ENCODE measurements at places on chromosomes 13 and 19.

- no peak for DNase-seq
Observed at GRCh38 chr13:79692846-79693245, 211.9 kb downstream of the NDFIP2 start.

GRCh38 chr19:10089801-10090375, 3.8 kb downstream of the SHFL start:
- DNase-seq = no peak

DNA sequence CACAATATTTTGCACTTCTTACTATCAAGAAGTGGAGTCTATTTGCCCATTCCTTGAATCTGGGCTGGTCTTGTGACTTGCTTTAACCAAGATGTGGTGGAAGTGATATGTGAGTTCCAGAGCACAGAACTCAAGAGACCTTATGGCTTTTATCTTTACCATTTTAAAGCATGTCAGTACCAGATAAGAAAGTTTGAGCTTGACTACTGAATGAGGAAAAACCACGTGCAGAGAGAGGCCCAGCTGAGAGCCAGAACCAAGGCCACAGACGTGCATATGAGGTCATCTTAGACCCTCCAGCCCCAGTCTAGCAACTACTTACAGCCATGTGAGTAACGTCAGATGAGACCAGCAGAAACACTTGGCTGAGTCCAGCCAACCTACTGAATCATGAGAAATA, 6.3 kb upstream of the CDK8 start:
- DNase-seq = no peak

DNA sequence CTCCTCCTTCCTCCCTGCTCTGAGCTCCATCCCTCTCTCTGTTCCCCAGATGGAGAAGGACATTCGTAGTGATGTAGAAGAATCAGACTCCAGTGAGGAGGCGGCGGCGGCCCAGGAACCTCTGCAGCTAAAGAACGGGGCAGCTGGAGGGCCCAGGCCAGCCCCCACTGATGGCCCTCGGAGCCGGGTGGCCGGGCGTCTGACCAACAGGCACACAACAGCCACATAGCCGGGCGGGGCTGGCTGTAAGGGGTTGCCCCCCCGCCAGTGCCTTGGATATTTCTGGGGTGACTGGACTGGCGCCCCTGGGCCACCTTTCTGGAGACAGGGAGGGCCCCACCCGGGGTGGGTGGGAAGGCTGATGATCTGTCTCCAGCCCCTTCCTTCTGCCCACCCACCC, 46.3 kb downstream of the CD320 start:
- DNase-seq = no peak

DNA sequence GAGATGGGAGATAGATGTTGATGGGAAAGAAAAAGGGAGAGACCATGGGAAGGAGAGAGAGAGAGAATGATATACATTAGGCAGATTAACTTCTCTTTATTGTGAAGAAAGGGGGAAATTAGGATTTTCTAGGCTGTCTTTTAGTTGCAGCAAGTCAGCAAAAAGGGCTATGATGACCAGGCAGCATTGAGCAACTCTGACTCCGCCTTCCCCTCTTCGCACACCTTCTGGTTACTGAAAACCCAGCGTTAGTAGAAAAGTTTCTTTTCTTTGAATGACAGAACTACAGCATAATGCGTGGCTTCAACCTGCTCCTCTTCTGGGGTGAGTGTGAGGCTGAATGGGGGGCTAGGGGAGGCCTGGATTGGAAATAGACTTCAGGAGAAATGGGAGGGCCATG, at the start of gene ADGRE1:
ADGRE1 (plus strand) TSS at position 264 of the 400 bp plus-strand sequence; CDS start at position 294, 30 bp downstream.
- DNase-seq = peak; percentile 65

- DNase-seq = no peak
Observed at GRCh38 chr13:106565127-106565775, 2.7 kb downstream of the ARGLU1 start.

GRCh38 chr19:12034620-12035019, 859 bp downstream of the ZNF433 start:
- no peak for DNase-seq

- no peak for DNase-seq
Observed at GRCh38 chr19:4012092-4012974, 4.8 kb downstream of the PIAS4 start.

DNA sequence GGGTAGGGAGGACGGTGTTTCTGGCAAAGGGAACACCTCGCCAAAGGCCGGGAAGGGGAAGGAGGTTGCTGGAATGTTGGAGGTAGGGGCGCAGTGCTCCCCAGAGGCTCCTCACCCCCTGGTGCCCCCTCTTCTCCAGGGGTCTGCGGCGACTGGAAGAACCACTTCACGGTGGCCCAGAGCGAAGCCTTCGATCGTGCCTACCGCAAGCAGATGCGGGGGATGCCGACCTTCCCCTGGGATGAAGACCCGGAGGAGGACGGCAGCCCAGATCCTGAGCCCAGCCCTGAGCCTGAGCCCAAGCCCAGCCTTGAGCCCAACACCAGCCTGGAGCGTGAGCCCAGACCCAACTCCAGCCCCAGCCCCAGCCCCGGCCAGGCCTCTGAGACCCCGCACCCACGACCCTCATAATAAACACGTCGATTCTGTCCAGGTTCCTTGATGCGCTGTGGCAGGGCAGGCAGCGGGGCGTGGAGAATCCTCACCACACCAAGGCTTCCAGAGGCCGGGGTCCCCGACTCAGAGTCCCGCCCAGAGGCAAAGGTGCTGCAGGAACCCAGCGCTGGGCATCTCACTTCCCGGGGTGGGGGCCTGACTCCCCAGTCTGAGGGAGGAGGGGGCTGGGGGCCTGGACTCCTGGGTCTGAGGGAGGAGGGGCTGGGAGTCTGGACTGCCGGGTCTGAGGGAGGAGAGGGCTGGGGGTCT, 7.4 kb upstream of the SPACA4 start:
- DNase-seq = no peak

DNA sequence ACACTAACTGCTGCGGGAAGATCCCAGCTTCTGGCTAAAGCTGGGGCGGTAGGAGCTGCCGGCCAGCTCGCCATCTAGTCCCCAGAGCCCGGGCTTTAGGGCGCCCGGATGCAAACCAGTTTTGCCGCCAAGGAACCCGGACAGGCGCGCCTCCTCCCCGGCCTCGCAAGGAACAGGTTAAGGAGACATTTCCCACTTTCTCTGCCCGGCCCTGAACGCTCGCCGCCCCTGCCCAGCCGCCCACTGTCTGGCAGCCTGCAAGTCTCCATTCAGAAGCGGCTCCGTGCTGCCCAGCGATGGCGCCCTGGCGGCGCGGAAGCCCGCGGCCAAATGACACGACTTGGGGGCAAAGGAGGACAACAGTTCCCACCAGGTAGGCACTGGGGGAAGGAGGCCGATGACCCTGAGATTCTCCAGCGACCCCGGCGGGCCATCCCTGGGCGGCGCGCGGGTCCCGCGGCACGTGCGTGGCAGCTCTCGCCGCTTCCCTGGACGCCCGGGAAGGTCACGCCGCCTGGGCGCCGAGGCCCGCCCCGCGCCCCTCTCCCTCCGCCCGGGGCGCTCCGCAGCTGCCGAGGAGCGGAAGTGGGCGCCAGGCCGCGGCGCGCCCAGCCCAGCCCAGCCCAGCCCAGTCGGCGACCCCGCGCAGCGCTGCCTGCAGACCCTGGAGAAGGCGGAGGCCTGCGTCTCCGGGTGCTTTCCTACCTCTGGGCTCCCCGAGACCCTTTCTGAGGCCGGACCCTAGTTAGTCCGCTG, 42.2 kb upstream of the HNRNPA1L2 start:
- no peak for DNase-seq

- DNase-seq = no peak
Observed at GRCh38 chr19:29267701-29268100, 54.8 kb upstream of the UQCRFS1 start.

- DNase-seq = no peak
Observed at GRCh38 chr19:41551212-41551610, 24.8 kb upstream of the CEACAM21 start.

DNA sequence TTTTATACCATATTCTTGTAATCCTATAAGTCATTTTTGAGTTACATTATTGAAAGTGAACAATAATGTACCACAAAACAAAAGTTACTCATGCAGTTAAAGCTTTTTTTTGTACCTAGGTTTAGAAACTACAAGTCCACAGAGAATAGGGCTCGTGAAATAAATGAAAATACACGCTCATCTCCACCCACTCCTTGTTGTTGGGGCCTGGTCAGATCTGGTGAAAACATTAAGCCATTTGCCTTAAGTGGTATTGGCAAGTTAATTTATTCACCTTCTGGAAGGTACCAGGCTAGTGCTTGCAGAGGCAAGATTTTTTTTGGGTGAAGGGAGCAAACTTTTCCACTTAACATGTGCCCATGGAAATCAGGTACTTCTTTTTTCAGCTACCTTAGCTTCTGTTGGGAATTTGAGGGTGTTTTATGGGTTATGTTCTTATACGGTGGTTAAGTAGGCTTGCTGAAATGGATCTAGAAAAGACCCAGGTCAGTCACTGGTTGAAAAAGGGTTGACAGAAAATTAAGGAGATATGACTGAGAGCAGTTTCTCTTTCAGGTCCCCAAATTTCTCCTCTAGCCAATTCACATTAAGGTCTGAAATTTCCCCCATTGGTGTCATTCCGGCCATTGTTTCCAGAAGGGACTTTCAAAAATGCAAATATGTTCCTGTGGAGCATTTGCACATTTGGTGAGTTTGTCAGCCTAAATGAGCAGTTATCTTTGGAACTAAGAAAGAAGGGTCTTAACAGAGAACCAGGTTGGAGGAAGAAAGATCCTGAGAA, 143.3 kb downstream of the KCNRG start:
- DNase-seq = no peak

DNA sequence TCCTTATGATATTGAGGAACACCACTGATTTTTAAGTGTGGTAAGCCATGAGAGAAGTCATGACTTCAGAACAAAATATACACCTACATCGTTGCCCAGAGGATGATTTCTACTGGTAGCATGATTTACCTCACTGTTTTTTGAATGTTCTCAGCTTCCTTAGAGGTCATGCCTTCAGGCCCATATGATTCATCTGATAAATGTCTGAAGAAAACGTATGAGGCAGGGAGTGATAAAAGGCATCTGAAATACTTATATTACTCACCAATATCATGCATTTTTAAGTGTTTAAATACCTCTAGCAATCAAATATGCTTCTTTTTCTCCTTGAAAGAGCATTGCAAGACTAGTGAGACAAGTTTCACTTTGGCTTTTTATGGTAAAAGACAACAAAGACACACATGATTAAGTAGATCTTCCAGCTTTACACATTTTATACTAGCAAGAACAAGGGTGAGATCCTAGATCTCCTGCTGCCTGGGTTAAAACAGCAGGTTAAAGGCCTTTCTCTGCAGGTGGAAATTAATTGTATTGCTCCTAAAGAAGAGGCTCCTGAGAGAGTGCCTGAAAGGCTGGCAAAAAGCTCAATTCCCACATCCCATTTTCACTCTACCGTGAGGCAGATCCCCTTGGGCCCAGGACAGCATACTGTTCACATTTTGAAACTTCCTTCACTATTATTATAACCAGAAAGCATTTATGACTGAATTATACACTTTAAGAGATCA, 432.4 kb downstream of the SLITRK1 start:
- DNase-seq = no peak

DNA sequence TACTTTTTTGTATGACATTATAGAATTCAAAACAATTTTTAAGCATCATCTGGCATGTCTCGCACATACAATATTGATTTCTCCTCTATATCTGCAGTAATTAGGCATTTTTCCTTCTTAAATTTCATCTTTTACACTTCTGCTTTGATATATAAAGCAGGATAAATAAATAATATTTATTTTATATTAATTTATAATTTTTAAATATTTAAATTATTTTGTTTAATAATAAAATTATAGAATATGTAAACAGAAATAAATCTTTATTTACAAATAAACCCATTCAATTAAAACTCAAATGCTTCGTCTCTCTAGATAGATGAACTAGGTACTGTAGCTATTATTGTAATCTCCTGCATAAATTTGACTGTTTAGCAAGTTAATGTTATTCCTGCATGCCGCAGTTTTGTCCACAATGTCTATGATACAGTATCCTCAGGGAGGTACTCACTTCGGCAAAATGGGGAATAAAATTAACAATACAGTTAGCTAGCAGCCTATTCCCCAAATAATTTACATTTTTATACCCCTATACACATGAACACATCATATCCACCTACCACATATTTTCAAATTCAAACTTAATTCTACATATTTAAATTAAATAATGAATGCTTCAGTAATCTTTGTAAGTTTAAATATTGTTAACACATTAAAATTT, 473.6 kb upstream of the SLC10A2 start:
- no peak for DNase-seq
